ENCODE measurements at places on chromosomes 2 and 18.

DNA sequence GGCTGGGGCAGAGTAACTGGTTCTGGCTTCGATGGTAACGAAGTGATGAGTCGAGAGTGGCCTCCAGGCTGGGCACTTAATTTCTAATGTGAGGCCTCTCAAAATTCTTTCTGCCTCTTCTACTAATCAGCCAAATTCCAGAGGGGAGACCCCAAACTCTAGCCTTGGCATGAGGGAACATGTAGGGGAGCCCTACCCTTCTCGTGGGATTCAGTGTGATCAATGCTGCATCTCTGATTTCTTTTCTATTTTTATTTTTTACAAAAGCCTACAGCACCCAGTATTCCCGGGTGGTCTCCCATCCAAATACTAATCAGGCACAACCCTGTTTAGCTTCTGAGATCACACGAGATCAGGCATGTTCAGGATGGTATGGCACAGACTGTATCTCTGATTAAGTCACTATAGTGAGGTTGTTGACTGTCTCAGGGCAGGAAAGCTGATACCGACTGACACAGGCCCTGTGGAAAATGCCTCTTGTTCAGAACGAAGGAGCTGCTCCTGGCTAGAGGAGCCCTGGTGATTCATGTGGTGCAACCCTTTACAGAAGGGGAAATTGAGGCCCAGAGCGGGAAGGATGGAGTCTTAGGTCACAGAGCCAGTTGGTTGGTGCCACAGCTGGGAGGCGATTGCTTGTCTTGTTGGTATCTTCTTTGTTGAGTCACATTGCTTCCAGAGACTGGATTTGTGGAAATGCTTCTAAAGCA, 126.3 kb upstream of the HS6ST1 start:
- no peak for DNase-seq

DNA sequence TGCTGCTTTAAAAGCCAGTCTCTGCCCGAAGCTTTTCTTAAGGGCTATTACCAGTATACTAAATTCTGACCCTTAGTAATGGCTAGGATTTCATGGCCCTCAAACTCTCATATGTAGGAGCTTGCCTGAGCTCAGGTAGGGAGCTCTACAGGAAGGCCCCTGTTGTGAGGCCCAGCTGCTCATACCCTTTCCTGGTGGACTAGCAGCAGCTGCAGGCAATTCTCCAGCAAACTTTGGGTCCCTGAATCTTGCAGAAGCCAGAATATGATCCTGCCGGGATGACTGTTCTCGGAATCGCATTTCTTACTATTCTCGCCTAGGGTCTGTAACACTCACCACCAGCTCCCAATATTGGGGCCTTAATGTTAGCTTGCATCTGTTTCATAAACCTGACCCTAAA, 106.4 kb upstream of the SERTAD2 start:
- DNase-seq = no peak

GRCh38 chr18:45783097-45784075, 42.1 kb upstream of the SIGLEC15 start:
- DNase-seq = no peak

DNA sequence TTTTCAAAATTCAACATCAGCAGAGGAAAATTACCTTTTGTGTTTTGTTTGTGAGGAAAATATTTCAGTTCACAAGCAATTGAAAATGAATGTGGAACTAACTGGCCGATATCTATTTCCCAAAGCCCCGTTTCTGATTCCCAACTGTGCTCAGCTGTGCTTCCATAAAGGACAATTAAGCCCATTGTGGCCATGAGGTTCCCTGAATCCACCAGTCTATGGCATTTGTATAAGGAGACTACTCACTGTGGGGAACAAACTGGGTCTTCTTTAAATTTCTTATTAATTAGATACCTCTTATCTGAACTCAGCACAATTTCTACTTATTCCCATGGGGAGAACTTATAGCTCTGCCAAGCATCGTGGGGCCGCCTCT, 31.4 kb upstream of the AGAP1 start:
- no peak for DNase-seq

GRCh38 chr2:43676322-43677050, at the start of gene C1GALT1C1L:
TSS of gene C1GALT1C1L (minus strand) at chr2:43676429. CDS start at chr2:43676322, 107 bp downstream.
- DNase-seq = no peak

DNA sequence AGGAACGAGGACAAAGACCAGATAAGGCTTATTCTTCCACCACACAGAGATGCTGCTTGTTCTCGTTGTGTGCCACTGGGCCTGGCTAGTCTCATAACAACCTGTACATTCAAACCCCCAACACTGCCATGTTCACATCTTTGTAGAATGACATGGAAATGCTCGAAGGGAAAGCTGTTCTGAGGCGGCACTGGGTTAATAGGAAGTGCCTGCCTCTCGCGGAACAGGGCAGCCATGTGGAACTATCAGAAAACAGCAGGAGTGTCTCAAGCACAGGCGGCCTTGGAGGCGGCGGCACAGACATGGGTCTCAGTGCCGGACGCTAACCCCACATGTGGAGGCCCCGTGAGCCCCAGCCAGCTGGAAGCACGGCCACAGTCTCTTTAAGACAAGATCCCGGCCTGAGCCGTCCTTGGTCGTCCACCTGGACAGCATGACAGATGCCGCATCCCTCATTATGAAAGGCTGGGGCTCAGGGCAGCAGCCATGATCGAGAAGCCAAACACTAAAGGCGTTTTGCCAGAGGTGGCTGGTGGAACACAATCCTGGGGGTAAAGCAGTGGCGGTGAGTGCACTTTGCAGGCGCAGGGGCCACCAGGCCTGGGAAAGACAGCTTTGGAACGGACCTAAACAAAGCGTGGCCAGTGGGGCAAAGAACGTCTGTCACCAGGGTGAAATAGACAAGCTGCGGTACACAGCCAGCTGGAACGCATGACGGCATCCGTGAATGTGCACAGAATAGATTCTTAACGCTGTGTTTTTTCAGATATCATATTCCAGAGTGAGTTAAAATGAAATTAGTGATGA, 161.0 kb downstream of the HDAC4 start:
- no peak for DNase-seq

GRCh38 chr18:23193742-23194141, 58.5 kb downstream of the CABLES1 start:
- DNase-seq = no peak

GRCh38 chr2:218897394-218898108, 16.9 kb downstream of the WNT10A start:
- no peak for DNase-seq

DNA sequence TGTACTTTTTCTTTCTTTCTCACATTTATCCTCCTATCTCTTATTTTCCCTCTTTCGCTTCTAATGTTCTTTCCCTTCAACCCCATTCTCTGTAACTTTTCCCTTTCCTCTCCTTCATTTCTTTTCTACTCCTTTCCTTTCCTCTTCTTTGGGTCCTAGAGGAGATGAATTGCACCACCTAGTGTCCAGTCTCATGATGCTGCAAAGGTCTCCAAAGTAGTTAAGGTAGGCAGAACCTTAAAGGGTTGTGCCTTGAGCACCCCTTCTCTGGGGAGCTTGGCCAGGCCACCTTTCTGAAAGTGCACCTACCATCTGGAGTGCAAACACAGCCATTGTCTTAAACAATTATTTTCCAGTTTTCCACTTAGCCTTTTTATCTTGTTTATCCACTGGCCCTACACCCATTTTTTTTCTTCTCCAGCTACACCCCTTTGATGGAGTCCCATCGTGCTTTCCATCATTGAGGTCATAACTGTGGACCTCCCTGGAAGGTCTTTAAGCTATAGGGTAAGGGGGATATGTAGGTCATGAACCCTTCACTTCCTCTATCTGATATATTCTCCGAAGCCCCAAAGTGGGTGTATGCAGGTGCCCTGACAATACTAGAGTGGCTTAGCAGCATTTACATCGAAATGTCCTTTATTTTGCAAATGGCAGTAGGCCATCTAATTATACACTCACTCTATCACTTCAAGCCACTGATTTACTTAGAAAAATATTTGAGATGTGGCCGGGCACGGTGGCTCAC, 155.9 kb downstream of the ESCO1 start:
- no peak for DNase-seq

GRCh38 chr2:187890690-187891089, 336.5 kb upstream of the TFPI start:
- DNase-seq = no peak

- DNase-seq = no peak
These were observed 162.3 kb downstream of the MREG start for GRCh38 chr2:215851082-215851481.

DNA sequence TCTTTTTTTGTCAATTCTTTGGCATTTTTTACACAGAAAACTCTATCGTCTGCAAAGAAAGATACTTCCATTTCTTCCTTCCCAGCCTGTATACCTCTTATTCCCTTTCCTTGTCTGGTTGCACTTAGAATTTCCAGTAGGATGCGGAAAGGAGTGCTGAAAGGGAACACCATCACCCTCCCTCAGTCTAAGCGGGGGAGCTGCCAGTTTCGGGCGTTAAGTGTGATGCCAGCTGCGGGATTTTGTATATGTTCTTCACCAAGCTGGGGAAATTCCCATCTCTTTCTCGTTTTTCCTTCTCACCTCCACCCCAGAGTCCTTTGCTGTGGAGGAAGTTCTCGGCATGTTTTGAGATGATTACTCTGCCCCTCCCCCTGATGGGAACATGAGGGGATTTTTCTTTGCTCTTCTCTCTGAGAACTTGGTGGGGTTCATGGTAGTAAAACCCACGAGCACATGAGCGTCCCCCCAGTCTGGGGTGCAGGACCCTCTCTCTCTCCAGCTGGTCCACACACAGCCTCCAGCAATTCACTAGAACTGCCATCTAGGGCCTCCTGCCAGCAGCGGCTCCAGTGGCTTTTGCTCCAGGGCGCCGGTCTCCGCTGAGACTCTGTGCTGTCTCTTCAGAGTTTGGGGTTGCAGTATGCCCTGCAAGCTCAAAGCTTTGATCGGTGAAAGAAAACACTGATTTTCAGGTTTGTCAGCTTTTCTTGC, 15.5 kb downstream of the AQP12A start:
- no peak for DNase-seq

DNA sequence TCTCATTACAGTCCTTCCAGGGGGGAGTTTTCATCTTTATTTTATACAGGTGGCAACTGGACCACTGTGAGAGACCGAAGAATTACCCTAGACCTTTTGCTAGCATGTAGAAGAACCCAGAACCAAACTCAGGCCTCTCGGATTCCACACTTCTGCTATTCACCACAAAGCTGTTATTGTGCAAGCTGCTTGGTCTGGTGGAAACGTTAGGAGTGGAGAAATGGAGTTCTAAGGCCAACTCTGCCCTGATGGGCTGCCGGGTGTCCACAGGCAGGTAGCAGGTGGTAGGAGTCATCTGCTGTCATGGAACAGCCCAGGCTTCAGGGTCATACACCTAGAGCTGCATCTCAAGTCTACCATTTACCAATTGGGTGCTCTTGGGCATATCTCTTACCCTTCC, 218.8 kb downstream of the BCL11A start:
- no peak for DNase-seq

DNA sequence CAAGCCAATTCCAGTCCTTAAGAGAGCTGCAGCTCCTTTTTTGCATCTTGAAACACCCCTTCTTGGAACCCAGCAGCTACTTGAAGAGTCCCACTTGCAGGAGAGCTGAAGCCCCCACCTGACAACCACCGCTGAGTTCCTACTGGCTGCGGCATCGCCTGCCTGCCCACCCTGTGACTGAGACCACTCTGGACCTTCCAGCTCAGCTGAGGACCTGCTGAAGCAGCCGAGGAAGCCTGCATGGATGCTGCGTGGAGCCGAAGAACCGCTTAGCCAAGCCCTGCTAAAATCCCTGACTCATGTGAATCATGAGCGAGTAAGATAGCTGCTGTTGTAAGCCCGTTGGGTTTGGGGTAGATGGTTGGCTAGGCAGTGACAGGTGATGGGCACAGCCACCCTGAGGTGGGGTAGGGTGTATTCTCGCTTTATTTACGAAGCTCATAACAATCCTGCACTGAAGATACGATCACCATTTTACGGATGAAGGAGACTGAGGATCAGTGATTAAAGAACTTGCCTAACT, 78.4 kb downstream of the INHBB start:
- DNase-seq = no peak

- DNase-seq = no peak
These were observed 79.6 kb downstream of the TGIF1 start for GRCh38 chr18:3529601-3530000.

DNA sequence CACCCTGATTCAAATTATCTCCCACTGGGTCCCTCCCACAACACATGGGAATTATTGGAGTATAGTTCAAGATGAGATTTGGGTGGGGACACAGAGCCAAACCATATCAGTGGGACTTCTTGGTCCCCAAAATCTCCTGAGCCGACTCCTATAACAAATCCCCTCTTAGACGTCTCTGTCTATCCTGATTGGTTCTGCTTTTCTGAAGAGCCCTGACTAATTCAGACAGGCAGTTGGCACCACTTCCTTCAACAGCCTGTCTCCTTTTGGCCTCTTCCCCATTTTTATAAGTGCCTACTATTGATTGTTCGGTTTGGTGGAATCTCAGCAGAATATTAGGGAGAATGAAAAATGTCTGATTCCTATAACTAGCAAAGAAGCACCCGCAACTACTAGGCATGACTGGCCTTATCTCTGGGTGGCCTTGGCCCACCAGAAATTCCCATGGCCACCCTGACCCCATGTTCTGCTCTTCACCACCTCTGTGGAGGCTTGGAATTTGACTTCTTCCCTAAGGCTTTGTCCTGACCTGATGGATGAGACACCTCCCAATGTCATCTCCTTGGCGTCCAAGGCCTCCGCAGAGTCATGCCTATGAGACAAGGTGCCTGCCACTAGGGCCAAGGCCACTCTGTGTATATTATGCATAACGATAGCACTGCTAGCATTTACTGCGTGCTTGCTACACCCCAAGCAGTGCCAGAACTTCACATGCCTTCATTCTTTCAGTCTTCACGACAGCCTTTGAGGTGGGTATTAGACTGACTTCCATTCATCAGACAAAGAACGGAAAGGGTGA, 218.9 kb upstream of the COPS8 start:
- DNase-seq = no peak

- DNase-seq = no peak
These were observed 248.6 kb downstream of the SP3 start for GRCh38 chr2:173716458-173717052.

- no peak for DNase-seq
These were observed 372.4 kb upstream of the RND3 start for GRCh38 chr2:150859877-150860276.

DNA sequence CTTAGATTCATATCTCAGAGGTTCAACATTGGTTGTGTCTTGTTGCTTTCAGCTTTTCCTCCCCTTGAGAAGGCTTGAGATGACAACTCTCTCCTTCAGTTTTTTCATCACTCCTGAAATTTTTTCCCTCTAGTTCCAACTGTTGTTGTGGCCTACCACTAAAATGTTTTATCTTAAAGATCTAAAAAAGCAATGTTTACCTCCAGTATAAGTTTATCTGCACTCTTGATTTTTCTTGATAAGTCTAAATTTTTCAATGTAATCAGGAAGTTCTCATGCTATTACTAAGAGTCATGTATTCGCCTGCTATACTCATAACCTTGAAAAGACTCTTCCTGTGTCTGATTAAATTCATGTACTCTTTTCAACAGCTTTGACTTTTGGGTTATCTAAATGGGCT, 366.3 kb upstream of the TFPI start:
- no peak for DNase-seq

- no peak for DNase-seq
These were observed 778.3 kb downstream of the TRIB2 start for GRCh38 chr2:13495051-13495450.

DNA sequence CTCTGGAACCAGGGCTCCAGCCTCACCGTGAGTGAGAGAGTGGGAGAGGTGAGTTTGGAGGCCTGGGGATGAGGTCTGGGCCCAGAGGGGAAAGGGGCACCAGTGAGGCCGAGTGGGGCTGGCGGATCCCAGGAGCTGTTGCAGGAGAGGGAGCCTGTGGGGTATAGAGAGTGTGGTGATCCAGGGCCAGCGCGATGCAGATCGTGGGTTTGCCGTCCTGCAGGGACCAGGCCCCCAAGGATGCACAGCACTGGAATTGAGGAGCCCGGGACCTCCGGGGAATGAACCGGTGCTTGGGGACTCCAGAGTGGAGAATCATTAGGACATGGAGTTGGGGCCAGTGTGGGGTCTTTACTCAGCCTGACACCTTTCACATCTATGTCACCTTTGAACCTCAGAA, 25.7 kb upstream of the RAB6D start:
- DNase-seq = no peak
